ENCODE measurements at places on chromosomes 12 and 14.

- DNase-seq: no peak
Observed at GRCh38 chr14:70856851-70857495, 47.7 kb upstream of the MAP3K9 start.

GRCh38 chr12:88556213-88556774 is 24.0 kb downstream of the KITLG start:
- DNase-seq: no peak

DNA sequence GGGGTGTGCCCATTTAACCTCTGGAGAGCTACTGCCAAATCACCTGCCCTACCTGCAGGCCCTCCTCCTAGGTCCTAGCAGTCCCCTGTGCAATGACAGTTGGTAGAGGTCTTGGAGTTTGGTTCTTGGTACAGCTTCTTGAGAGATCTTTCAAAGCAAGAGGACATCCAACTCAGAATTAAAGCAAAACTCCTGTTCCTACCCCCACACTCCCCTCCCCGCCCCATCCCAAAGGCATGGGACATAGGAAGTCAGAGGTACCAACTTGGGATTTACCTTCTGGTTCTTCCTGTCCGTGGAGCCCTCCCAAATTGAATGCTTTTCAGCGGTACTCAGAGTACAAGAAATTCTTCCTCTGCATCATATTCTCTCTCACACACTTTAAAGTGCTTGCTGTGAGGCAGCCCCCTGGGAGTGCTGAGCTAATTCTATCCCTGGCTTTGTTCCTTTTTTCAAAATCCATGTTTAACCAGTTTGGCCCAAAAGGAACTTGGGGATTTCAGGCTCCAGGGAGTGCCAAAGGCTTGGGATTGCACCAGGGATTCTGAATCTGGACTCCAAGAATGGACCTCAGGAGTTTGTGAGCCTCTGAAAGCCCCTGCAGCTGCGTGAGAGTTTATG is 40.8 kb downstream of the GALNT16 start:
- DNase-seq: no peak

DNA sequence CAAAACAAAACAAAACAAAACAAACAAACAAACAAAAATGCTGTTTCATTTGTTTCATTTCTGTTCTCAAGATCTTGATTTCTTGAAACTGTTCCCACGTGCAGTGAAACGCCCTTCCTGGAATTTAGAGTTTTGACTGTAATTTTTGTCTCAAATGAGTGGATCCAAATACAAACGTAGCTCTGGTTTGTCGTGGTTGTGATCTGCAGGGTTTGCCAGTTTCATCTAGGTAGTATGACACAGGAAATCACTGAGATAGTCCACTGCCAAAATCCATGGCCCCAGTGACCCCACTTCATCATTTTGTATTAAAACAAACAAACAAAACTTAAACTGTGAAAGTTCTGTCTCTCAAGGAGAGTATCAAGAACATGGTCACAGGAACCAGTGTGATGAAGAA is 838.6 kb downstream of the BCL11B start:
- no peak for DNase-seq

DNA sequence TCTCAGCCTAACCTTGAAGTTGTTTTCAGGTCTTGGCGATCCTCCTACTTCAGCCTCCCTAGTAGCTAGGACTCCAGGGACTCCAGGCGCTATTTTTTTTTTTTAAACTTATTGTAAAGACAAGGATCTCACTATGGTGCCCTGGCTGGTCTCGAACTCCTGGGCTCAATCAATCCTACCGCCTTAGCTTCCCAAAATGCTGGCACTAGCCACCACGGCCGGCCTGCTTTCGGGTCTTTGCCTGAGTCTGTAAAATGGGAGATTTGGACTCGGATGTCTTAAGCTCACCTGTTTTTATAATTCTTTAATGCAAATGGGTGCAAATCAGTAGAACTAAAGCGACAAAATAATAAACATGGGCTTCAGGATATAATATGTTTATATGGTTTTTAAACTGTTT is 858 bp upstream of the SYT10 start:
- no peak for DNase-seq

DNA sequence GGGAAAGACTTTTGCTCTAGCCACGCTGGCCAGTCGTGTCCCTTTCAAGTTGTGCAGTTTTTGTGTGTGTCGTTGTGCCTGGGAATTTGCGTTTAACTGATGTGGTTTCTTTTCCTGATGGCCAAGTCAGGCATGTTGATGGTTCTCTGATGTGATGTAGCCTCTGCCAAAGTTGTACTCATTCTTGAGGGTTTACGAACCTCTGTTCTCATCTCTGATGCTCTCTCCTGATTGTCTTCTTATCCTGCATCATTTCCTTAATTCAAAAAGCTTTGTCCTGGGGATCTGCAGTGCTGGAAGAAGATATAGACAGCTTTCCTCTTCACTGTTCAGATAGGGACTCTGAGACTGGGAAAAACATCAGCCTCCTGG is 25.4 kb downstream of the CD9 start:
- no peak for DNase-seq

DNA sequence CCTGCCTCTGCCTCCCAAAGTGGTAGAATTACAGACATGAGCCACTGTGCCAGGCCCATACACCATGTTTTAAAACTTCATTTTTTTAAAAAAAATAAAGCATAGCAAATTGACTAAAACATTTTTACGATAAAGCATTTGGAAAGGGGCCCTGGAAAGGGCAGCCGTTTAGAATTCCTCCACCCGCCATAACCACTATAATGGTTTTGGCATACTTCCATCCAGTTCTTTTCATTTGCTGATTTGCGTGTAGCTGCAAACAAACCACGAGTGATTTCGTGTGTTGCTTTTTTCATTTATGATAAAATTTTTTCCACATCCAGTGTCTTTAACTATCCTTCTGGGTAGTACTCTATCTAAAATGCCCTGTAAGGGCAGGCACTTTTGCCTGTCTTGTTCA is 91.8 kb upstream of the RIN3 start:
- no peak for DNase-seq

GRCh38 chr14:105333613-105334364 is 19.2 kb downstream of the PACS2 start:
- no peak for DNase-seq

GRCh38 chr12:27756670-27757195 is 23.3 kb upstream of the KLHL42 start:
- no peak for DNase-seq

DNA sequence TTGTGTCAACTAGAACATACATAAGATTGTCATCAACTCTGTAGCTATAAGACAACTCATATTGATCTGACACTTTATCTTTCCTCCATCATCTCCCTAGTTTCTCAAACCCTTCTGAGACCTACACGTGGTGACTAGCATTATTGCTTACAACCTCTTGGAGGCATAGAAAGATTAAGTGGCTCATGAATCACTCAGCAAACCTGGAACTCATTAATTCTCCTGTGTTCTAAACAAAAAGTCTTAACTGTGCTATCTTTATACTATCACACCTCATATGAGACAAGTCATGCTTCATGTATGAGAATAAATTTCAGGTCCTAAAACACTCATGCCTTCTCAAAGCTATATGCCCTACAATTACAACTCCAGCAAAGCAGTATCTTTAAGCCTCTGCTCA is 408.6 kb upstream of the SYT1 start:
- DNase-seq: no peak

GRCh38 chr14:77240336-77240915 is 30.6 kb downstream of the NGB start:
- DNase-seq: no peak
